ENCODE measurements at places on chromosomes 6 and 20.

DNA sequence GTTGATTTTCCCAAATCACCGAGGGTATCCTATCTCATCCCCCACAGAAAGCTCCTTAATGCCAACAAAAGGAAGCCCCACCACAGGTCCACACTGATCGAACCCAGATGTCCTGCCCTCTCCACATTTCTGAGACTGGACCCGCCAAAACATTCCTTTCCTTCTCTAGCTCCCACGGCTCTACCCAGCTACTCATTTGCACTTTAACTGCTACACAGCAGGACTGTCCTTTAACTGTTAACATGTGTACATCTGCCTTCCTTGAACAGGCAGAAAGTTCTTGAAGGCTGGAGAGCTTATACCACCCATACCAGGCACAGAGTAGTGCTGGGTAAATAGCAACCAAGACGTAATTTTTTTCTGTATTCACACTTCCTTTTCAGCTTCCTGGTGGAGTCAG is 68.6 kb downstream of the TRMT6 start:
- no peak overlapping the region for H3K4me3 ChIP-seq
- H3K36me3 ChIP-seq = no peaks in the 10 kb centered on the region
- DNase-seq = no peak

GRCh38 chr6:137776786-137777686 is 90.0 kb upstream of the TNFAIP3 start:
- no peak overlapping the region for H3K4me3 ChIP-seq
- no peaks in the 10 kb centered on the region for H3K27me3 ChIP-seq
- DNase-seq = no peak
- no peaks in the 10 kb centered on the region for H3K36me3 ChIP-seq

DNA sequence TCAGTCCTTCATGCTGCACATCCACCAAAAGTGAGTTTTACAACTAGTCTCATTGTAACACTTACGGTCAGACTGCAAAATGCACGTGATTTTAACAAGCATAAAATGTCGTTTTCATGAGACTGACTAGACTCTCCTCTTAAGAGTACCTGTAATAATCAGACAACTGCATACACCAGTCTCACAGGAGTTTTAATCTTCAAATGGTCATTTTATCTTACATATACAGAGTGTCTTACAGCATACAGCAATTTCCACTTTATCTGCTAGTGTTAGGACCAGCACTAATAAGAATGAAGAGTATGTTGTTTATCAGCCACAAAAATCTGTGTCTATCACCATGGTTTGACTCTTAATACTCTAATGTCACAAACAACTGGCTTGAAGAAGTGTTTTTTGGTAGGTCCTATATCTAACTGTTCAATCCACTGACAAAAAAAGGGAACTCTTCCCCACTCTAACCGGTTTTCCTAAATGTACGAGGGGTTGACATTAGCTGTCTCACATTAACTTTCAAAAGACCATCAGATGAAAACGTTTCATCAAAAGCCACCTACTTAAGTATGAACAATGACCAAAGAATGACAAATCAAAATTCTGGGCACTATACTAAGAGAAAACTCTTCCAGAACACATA is 1.5 kb upstream of the ASF1A start:
- no peaks in the 10 kb centered on the region for H3K27me3 ChIP-seq
- peaks cover 29% of the 10 kb centered on the region for H3K4me1 ChIP-seq
- peak overlapping the region; percentile 91 for H3K27ac ChIP-seq
- DNase-seq = no peak
- peak overlapping the region; percentile 57 for H3K4me3 ChIP-seq

GRCh38 chr6:116529466-116530290 is 15.8 kb downstream of the TRAPPC3L start:
- H3K27me3 ChIP-seq = no peaks in the 10 kb centered on the region
- no peaks in the 10 kb centered on the region for H3K36me3 ChIP-seq
- DNase-seq = no peak
- H3K27ac ChIP-seq = no peak overlapping the region
- no peak overlapping the region for H3K4me3 ChIP-seq
- no peaks in the 10 kb centered on the region for H3K4me1 ChIP-seq

DNA sequence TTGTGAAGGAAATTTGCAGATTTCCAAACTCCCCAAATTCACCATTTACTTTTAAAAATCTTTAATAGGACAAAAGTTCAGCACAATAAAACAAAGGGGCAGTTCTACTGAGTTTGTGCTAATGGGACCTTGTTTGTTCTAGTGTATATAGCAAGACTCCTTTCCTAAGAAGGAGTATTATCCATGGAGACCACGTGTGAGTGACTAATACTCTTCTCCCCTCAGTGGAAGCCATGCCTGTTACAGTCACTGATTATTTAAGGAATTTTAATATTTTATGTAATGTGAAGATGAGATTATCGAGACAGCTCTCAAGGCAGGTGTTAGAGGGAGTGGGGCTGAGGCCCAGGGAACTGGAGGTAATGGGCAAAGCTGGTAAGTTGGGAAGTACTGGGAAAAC is 16.4 kb upstream of the QKI start:
- H3K27me3 ChIP-seq = peaks cover 15% of the 10 kb centered on the region
- no peaks in the 10 kb centered on the region for H3K36me3 ChIP-seq
- H3K4me3 ChIP-seq = no peak overlapping the region
- peaks cover 5% of the 10 kb centered on the region for H3K4me1 ChIP-seq

GRCh38 chr6:9437836-9438235 is 977.0 kb downstream of the TFAP2A start:
- H3K4me1 ChIP-seq = no peaks in the 10 kb centered on the region
- no peak overlapping the region for H3K27ac ChIP-seq
- DNase-seq = no peak
- no peaks in the 10 kb centered on the region for H3K27me3 ChIP-seq
- H3K4me3 ChIP-seq = no peak overlapping the region

All from T-cell (primary cell).